T-helper 2 cell (primary cell): ENCODE measurements at places on chromosomes 16 and 17.

DNA sequence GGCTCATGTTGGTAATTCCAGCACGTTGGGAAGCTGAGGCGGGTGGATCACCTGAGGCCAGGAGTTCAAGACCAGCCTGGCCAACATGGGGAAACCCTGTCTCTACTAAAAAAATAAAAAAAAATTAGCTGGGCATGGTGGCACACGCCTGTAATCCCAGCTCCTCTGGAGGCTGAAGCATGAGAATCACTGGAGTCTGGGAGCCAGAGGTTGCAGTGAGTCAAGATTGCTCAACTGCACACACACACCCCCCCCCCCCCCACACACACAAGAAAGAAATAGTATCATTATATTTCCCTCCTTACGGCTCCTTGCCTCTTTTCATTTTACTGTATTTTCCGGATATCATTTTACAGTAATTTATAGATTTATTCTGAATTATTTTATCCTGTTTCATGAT is 963.1 kb upstream of the GOT2 start:
- no peak for DNase-seq

DNA sequence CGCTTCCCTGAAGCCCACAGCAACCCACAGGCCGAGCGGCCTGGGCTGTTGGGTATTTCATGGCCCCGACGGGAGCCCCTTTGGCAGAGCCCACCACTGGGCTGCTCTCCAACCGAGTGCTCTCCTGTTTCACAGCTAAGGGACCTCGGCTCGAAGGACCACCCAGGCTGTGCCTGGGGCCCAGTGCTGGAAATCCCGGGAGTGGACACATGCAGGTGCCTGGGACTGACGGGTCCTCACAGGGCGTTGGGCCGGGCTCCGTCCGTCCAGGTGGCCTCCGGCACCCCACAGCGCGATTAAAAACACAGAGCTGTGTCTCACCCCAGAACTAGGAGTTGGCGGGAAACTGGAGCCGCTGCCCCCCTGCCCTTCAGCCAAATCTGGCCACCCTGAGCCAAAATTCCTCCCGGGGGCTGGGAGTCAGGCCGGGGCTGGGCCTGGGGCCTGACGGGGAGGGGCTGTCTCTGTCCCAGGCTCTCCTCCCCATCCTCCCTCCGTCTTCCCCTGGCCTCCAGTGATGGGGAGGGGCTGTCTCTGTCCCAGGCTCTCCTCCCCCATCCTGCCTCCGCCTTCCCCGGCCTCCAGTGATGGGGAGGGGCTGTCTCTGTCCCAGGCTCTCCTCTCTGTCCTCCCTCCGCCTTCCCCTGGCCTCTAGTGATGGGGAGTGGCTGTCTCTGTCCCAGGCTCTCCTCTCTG is 14.1 kb downstream of the UTS2R start:
- no peak for DNase-seq

- no peak for DNase-seq
These were observed 5.0 kb downstream of the RSPRY1 start for GRCh38 chr16:57191056-57191571.

GRCh38 chr16:46911038-46911437 is 26.9 kb downstream of the GPT2 start:
- peak; percentile 36 for DNase-seq

DNA sequence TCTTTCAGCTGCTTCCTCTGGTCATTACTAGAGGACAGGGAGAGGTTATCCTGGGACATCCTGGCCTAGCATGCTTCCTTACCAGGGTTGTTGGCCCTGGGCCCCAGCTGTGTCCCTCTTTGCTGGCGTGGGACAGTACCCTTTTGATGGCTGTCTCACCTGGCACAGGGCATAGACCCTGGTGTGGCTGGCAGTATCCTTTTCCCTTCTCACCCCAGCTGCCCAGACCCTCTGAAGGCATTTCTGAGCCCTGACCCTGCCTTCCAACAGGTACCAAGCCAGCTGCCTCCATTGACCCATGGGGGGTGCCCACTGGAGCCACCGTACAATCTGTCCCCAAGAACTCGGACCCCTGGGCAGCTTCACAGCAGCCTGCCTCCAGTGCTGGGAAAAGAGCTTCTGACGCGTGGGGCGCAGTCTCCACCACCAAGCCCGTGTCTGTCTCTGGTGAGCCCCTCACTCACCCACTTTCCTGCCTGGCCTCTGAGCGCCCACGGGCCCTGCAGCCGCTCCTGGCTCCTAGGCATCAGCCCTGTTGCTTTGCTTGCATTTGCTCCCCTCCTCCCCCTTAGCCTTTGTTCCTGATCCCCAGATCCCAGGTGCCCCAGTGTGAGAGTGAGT is 34.0 kb downstream of the B9D1 start:
- no peak for DNase-seq
